ENCODE measurements at places on chromosomes 1 and 21.

DNA sequence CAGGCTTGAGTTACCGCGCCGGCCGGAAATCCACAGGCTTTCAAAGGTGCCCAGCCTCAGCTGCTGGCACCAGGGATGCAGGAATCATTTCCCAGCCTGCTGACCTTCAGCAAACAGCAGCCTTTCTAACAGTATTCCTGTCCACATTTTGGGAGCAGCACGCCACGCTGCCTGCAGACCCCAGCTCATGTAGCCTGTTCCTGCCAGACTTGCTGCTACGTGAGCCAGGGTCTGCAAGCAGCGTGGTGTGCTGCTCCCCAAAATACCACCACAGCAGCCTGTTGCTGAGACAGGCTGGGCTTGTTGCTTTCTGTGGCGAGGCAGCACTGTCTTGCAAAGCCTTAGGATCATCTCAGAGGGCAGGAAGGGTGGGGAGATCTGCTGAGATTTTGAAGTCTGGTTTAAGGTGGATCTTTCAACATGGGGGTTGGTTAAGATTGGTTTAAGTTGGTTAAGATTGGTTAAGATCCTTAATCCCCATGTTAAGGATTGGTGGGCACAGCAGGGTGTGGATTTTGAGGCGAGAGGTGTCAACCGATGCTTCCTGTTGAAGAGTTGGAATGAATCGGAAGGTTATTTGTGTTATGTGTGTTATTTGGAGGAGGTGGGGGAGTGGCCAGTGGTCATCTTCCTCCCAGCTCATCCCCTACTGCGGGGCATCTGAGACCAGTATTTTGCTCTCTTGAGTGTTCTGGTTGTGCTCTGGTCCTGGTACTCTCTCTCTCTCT is 12.9 kb downstream of the FAAH start:
- no peak for DNase-seq

GRCh38 chr1:22080191-22080590 is 27.7 kb downstream of the CDC42 start:
- DNase-seq, result no peak

DNA sequence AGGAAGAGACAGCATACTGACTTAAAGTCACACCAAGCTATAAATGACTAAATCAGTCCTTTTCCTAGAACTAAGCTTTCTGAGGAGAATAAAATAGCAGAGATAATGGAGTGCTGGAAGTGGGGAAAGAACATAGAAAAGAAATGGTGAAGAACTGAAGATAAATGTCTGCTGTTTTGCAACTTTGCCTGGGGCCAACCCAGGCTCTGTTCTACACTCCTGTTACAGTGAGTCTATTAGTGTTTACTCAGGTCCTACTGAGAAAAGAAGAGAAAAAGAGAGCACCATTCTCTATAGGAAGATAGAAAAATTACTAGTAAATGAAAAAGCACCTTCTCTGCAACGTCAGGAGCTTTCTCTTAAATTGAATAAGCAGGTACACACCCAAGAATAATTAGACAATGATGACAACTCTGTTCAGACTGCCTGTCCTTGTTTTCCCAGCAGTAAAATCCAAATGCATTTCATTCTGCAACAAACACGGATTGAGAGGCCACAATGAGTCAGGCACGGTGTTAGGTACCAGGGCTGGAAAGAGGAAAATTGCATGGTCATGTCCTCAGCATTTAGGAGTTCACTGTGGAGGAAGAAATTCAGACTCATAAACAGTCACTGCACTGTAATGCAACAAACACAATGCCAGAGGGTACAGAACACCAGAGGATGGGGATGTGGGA is 139.4 kb upstream of the CAMK1G start:
- no peak for DNase-seq

DNA sequence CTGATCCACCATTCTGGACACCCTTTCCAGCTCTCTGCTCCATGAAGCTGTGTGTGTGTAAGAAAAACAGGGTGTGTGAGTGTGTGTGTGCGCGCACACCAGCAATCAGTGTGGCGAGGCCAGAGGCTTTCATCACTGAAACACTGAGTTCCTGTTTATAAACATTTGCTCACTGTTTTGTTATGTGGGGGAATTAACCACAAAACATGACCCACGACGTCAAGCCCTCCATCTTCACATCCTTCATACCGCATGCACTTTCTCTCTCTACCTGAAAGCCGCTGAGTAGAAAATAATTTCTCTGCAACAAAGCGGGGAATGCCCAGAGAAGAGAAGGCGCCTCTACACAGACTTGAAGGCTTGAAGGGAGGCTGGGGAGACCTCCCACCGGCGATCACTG is 148.9 kb upstream of the IRF2BP2 start:
- DNase-seq, result peak; percentile 60

DNA sequence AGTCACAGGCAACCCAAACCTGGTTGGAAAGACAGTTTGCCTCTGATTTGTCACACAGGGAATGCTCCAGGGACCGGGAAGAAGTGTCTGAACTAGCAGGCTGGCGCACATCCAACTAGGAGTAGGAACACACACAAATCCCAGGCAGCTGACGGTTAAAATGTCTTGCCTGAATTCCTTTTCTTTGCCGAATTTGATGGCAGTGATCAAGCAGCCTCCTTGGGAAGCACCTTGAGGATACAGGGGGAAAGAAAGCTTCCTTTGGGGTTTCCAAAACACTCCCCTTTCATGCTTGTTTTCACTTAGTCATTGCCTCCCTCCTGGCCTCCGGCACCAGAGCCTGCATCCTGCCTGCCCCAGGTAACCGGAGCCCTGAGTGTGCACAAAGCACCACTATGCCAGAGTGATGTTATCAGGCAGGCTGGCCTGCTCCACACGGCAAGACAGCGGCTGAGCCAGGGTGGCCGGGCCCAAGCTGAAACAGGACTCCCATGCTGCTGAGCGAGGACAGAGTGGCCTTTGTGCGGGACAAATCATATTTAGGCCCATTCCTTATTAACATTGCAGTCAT is 193.8 kb downstream of the LMX1A start:
- no peak for DNase-seq

DNA sequence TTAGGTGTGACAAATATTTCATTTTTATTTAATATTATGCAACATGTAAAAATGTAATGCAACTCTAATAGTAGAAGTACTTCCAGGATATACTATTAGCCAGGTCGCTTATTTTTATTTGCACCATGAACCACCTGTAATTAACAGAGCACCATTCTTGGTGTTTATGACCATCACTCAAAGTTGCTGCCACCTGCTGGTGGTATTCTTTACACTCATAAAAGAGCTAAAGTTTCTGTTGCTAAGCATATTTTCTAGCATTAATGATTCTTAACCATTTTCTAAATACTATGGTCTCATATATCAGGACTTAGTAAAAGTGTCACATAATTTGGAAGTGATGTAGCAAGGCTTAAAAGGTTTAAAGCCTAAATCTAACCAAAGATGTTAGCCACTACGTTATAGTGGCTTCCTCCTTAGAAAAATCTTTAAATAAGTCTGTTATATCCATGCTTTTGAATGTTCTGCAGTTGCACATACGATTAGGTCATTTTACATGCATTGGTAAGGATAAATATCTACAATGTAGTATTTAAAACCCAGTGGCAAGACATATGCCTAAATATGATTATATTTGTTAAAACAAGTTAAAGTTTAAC is 244.5 kb downstream of the NEGR1 start:
- DNase-seq, result no peak

GRCh38 chr21:37075214-37075770 is 2.2 kb downstream of the TTC3 start:
- no peak for DNase-seq

GRCh38 chr1:225509770-225510169 is 81.9 kb upstream of the LBR start:
- no peak for DNase-seq

- no peak for DNase-seq
Measured at GRCh38 chr1:6489383-6489765, 2.1 kb downstream of the PLEKHG5 start.

GRCh38 chr1:116390195-116390594 is 17.2 kb downstream of the ATP1A1 start:
- DNase-seq, result peak; percentile 20

GRCh38 chr1:108007531-108007930 is 42.6 kb upstream of the VAV3 start:
- DNase-seq, result no peak

- DNase-seq, result no peak
Measured at GRCh38 chr1:40734882-40735628, 43.6 kb downstream of the NFYC start.

DNA sequence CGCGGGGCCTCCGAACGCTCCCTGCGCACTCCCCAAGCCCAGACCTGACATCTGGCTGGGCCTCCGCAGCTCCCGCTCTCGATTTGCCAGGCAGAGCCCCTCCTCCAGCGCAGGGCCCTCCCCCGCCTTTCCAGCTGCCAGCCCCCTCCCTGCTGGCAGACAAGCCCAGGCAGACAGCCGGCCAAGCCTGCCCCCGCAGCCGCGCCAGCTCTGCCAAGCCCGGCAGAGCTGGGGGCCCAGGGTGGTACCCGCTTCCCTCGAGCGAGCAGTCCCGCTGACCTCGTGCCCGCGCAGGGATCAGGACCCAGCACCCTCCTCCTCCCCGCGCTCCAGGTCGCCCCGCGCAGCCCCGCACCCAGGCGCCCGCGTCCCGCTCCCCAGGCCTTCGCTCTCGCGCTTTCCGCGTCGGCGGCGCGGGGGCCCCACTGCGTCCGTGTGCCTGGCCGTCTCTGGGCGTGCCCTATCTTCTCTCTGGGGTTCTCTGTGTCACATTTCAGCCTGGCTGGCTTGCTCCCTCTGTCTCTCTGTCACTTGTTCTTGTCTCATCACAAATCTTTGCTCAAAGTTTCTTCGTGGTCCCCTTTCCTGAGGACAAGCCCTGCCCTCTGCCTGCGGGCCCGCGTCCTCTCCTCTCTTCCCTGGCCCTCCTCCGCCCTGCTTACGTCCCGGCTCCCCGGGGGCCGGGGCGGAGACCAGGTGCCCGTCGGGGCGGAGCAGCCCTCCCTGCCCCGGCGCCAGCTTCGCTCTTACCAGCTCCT is 580 bp downstream of the INKA2 start:
- peak; percentile 52 for DNase-seq

- peak; percentile 22 for DNase-seq
Measured at GRCh38 chr21:34520764-34521508, 8.9 kb upstream of the KCNE1 start.

GRCh38 chr1:248811514-248812490 is 13.9 kb downstream of the SH3BP5L start:
- DNase-seq, result no peak

DNA sequence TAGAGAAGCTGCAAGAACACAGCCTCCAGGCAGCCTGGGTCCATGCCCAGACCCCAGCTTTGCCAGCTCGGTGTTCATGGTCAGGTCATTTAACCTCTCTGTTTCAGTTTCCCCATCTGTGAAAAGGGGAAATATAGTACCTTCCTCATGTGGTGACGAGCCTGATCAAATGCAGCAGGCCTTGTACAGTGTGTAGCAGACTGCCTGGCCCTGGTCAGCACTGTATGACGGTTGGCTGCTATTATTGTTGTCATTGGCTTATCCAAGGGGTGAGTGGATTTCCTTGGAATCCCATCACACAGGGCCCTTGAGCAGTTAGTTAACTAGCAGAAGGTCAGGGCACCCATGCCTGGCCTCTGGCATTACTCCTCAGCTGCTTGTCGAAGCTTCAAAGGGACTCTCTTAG is 6.6 kb upstream of the TMEM51 start:
- DNase-seq, result peak; percentile 9

GRCh38 chr1:115299266-115299665 is 38.8 kb downstream of the NGF start:
- DNase-seq, result no peak

- DNase-seq, result no peak
Measured at GRCh38 chr1:34984435-34984792, 733 bp downstream of the TMEM35B start.

GRCh38 chr1:6261615-6261995 is 707 bp upstream of the GPR153 start:
- DNase-seq, result no peak

- no peak for DNase-seq
Measured at GRCh38 chr1:70504821-70505193, 93.7 kb downstream of the CTH start.

DNA sequence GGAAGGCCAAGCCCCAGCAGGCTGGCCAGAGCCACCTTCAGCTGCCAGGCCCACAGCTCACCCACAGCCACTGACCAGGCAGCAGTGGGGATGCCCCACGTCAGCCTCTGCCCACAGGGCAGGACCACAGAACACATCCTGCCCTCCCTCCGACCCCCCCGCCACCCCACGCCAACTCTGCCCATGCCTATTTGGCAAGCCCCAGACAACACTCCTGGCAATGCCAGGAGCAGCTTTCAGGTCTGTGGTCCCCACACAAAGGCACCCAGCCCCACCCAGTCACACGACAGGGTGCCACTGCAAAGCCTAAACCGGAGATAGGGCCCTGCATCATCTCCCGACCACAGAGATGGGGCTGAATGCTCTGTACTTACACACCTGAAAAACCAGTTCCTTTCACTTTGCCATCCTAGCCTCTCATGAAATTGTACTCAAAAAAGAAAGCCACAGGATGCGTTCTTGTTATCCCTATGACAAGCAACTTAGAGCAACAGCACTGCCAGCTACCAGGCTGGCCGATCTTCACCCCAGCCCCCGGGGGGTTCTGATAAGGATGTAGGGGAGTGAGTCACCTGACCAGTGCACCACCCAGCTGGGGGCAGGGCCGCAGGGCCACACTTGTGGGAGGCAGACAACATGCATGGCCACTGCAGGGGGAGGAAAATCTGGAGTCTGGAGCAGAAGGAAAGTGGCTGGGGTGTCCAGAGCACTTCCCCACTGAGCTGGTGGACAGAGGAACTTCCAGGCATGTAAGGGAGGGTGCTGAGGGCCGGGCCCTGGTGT is 36.2 kb downstream of the UBE2G2 start:
- peak; percentile 59 for DNase-seq

- DNase-seq, result no peak
Measured at GRCh38 chr21:27301220-27301619, 334.3 kb upstream of the ADAMTS5 start.

GRCh38 chr1:7401814-7402547 is 369.1 kb upstream of the VAMP3 start:
- DNase-seq, result no peak

- no peak for DNase-seq
Measured at GRCh38 chr1:165045902-165046301, 310.6 kb downstream of the LMX1A start.

DNA sequence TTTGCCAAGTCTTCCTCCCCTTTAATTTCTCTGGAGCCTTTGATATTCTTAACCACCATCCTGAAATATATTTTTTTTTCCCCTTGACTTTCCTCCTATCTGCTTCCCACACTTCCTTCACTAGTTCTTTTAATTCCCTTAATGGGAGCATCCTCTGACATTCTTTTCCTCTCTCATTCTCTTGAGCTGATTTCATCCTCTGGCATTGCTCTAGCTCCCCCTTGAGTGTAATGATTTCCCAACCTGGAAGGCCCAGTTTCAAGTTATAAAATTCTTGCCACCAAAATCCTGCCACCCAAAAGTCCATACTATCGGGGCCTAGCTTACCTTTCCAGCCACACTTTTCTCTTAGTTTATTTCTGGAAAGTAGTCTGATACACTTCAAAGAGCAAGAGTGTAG is 39.5 kb upstream of the UBE2U start:
- no peak for DNase-seq
